ENCODE measurements at places on chromosomes 16 and 17.

DNA sequence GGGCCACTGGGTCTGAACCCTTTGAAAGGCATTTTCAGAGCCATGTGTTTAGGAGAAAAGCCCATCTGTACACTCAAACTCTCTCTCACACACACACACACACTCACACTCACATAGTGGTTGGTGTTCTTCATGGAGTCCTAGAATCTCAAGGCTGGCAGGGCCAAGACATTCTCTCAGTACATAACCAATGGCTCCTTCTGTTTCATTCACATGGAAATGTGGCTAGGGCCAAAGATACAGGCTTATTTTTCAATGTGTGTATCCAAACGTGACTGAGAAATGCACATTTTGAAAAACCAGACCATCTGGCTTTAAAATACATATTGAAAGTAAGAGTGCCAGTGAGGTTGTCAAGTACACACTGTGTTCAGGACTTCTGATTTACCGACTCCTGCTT, 59.0 kb upstream of the SALL1 start:
- DNase-seq, result no peak

DNA sequence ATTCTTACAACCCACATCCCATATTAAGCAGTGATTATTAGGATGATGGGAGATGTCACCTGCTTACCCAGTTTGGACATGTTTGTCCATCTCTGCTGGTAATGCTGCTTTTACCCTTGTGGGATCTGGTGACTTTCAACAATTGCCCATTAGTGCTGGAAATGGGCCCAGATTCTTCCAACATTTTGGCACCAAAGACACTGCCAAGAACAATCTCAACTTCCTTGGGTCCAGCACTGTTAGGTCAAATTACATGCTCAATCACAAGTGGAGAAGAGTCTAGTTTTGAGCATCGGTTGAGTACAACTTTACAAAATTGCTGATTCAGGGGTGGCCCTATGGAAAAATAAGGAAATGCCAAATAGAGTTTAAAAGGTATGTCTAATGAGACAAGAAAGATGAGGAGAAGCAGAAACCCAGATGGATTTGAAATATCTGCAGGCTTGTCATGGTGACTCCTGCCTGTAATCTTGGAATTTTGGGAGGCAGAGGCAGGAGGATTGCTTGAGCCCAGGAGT, 13.0 kb upstream of the ZFP3 start:
- DNase-seq, result no peak

GRCh38 chr17:81317961-81318605, 23.0 kb upstream of the SLC38A10 start:
- DNase-seq, result no peak

- no peak for DNase-seq
Observed at GRCh38 chr16:73170612-73171038, 122.7 kb upstream of the ZFHX3 start.

DNA sequence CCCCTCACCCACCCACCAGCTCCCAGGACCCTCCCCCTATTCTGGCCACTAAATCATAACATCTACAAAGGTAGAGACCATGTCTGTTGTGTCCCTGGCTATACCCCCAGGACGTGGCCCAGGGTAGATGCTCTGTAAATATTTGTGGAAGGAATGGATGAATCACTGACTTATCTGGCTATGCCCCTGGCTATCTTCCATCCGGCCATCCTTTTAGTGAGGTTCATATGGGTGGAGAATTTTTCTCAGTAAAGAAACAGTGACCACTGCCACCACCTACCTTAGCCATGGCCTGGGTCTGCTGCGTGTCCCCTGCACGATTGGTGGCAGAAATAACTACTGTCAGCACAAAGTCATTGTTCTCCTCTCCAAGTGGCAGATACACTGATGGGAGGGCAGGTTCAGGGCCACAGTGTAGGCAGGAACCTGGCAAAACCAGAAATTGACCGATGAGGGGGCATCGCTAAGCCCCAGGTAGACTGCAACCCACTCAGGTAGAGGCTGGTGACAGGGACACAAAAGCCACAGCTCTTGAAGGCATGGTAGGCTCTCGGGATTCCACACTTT, 63.1 kb upstream of the BCO1 start:
- DNase-seq, result no peak

GRCh38 chr16:23388786-23389185, 64.2 kb downstream of the COG7 start:
- DNase-seq, result no peak

GRCh38 chr16:9706217-9706836, 475.9 kb downstream of the GRIN2A start:
- no peak for DNase-seq

DNA sequence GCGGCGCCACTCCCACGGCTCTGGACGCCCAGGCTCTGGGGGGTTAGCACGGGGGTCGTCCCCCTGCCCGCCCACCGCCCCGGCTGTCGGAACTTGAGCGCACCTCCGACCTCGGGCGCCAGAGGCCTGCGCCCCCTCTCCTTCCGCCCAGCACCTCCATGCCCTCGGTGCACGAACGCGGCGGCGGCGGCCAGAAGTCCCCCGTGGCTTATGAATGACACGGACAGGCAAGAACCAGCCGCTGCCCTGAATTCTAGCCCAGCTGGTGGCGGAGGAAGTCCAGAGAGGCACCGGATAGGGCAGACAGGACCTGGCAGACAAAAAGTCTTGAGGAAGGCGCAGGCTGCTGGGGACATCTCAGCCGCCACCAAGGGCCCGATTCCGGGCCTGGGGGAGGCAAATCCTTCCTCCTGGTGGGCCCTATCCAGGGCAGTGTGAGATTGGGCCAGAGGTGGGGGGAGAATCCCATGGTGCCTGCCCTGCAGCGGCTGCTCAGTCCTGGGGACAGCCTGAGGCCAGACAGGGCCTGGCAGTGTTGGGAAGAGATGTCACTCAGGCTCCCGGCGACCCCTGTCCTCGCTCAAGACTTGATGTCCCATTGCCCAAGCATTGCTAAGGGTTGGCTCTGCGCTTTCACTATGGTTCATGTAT, 897 bp upstream of the CYGB start:
- no peak for DNase-seq

- no peak for DNase-seq
Observed at GRCh38 chr16:55144651-55145050, 179.4 kb upstream of the IRX6 start.

DNA sequence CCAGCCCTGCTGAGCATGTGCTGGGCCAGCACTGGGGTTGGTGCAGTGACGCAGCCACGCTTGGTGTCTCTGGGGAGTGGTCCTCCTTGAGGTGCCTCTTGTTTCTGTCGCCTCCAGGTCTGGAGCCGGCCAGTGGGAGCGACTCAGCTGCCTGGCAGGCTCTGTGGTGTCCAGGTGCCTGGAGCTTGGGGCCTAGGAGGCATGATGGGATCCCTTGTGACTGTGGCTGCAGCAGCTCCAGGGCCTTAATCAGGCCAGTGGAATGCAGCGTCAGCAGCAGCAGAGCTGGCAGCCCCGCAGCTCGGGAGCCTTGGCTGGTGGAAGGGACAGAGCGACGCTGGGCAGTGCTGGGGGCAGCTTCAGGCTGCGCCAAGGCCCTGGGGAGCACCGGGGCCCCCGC, 74.7 kb upstream of the CIBAR2 start:
- no peak for DNase-seq

DNA sequence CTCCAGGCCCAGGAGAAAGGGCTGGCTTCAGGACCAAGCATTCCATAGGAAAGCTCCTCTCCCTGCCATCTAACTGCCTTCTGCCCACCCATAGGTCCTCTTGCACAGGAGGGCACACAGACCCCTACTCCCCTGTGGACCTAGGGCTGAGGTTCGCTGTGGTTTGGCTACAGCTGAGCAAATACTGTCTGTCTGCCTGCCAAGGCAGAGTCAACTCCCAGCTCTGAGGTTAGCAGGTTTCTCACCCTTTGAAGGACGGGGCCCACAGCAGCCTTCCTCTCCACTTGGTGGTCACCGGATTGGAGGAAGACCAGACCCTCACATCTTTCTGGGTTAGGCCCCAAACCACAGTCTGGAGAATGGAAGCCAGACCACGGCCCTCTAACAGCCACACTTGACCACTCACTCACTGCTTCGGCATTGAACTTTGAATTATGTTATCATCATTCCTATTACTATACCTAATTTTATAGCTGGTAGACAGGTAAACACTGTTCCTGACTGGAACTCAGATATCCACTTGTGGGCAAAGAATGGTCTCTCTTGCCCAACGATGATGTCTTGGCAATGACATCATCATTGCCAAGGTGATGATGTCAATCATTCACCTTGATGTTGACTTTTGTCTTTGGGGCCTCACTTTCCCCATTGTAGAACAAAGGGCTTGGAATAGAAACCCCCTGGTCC, 14.2 kb downstream of the CBX4 start:
- no peak for DNase-seq

- DNase-seq, result no peak
Observed at GRCh38 chr16:51151435-51151960, 428 bp upstream of the SALL1 start.

DNA sequence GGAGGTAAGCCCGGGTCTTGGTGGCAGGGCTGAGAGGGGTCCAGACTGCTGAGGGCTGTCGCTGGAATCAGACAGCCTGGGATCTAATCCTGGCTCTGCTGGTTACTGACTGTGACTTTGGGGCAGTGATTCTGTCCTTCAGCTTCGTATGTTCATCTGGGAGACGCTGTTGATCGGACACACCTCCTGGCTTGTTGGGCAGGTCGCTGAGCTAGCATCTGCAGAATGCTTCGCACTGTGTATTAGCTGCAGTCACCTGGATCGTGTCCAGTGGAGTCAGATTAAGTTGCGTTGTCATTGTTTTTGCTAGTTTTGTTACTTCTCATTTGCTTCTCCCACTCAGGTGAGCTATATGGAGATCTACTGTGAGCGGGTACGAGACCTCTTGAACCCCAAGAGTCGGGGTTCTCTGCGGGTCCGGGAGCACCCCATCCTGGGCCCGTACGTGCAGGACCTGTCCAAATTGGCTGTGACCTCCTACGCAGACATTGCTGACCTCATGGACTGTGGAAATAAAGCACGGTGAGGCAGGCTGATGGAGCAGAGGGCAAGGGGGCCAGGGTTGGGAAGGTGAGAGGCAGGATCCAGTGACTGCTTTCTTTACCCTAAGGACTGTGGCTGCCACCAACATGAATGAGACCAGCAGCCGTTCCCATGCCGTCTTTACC, 4.5 kb downstream of the KIF1C start:
- DNase-seq, result no peak

DNA sequence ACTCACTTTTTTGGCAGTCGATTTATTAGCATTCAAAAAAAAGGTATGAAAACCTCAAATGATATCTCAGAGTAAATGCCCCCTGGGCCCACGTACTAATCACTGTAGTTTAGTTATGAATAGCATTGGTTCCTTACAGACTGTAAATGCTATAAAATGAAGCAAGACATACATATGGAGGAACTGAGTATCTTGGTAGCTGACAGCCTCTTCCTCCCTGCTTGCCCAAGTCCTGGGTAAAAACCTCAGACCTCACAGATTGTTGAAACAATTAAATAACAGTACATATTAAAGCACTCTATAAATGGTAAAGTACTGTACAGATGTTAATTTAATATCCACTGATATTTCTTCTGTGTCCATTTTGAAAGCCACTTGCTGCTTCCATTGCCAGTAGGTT, 33.2 kb upstream of the ABCC11 start:
- DNase-seq, result no peak

- DNase-seq, result no peak
Observed at GRCh38 chr17:67157732-67158639, 87.0 kb downstream of the HELZ start.

DNA sequence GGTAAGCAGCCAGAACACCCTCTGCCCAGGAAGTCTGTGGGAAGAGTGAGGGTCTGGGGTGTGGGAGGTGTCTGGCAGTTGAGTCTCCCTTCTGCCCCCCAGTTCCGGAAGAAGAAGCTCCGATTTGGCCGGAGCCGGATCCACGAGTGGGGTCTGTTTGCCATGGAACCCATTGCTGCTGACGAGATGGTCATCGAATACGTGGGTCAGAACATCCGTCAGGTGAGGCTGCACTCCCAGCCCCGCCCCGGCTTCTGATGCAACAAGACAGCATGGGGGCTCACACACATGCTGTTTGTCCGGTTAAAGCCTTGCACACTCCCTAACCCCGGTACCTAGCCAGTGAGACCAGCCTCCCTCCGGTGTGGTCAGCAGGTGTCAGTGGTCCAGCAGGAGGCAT, 4.0 kb upstream of the HSD3B7 start:
- DNase-seq, result no peak

DNA sequence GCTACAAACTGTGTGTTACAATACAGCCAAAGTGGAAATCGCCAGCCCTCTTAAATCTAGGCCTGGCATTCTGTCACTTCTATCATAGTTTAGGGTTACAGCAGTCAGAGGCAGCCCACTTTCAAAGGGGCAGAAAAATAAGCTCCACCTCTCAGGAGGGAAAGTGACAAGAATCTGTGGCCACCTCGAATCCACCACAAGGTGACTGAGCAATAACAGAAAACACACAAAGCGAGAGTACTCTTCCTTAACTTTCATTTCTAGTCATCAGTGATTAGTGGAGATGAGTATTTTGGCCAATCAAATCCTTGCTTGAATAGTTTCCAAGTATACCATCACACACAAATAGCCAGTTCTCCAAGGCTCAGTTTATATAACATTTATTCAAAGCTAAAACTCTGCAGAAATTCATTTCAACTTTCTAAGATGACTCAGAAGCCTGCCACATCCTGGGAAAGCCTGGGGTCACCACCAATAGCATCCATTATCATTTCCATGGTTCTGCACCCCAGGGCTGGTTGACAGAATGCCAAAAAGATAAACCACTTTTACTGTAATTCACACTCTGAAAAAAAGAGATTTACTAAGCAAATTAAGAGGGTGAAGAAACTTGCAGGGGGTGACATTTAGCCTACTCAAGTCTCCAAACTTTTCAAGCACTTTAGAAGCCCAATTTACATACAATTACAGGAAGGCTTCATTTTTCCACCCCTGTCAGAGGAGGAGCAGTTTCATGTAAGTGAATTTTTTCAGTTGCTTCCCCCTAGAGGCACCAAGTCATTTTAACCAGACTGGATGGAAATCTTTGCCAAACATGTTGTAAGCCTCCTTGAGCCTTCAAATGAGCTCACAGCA, 66.8 kb downstream of the SALL1 start:
- no peak for DNase-seq

GRCh38 chr17:41004397-41004796, 4.5 kb downstream of the KRTAP3-1 start:
- DNase-seq, result no peak

- no peak for DNase-seq
Observed at GRCh38 chr17:27257031-27257357, 36.9 kb upstream of the WSB1 start.

GRCh38 chr17:37708008-37708615, 36.7 kb downstream of the HNF1B start:
- DNase-seq, result no peak

DNA sequence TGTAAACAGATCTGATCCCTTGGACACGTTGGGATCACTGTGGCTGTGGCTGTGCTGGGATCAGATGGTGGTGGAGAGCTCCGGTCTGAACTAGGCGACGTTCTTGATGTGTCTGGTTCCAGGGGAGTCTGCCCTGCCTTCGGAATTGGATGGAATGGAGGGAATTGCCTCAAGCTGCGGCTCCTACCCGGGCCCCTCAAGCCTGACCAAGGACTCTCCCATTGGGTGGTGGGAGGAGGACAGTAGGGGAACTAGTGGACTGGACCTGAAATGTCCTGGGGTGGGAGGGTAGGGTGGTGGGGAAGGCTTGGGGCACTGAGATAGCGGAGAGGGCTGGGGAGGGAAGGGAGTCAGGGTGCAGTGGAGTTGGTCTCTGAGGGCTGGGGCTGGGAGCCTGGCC, 3.2 kb upstream of the UBALD1 start:
- no peak for DNase-seq
